Stomach (tissue), 19 donors: ENCODE measurements at places on chromosomes 11 and 22.

DNA sequence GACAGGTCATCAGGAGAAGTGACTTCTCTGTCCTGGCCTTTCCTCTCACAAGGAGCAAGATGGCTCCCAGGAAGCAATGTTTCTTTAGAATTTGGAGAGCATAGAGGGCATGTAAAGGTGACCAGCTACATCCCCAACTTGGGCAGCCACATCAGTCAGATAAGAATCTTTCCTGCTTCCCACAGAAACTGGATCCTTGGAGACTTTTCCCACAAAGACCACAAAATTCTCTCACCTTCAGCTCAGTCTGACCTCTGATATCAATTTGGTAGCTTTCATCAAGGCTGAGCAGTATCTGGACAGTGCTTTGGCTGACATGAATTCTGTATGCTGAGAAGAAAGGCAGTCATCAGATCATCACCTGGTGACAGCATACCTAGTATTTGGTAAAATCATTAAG, 23.3 kb upstream of the LRRC32 start:
- H3K27me3 ChIP-seq: no peaks in the 10 kb centered on the region
- no peak for DNase-seq
- no peaks in the 10 kb centered on the region for H3K36me3 ChIP-seq
- H3K4me3 ChIP-seq: no peak overlapping the region
- no peaks in the 10 kb centered on the region for H3K4me1 ChIP-seq

- H3K27me3 ChIP-seq: no peaks in the 10 kb centered on the region
- peaks cover 6% of the 10 kb centered on the region for H3K4me1 ChIP-seq
- H3K27ac ChIP-seq: no peak overlapping the region
- no peaks in the 10 kb centered on the region for H3K36me3 ChIP-seq
- no peak overlapping the region for H3K4me3 ChIP-seq
- peak; percentile 66 for DNase-seq
Observed at GRCh38 chr11:58788355-58789023, 56.0 kb downstream of the GLYATL2 start.

GRCh38 chr22:45905924-45906865, 70.8 kb downstream of the WNT7B start:
- H3K27ac ChIP-seq: no peak overlapping the region
- peaks cover 21% of the 10 kb centered on the region for H3K4me1 ChIP-seq
- no peaks in the 10 kb centered on the region for H3K36me3 ChIP-seq
- H3K27me3 ChIP-seq: peaks cover 3% of the 10 kb centered on the region
- H3K4me3 ChIP-seq: no peak overlapping the region
- peak; percentile 46 for DNase-seq

- no peak for DNase-seq
- peaks cover 33% of the 10 kb centered on the region for H3K4me1 ChIP-seq
- H3K4me3 ChIP-seq: no peak overlapping the region
- H3K27me3 ChIP-seq: no peaks in the 10 kb centered on the region
Observed at GRCh38 chr11:67347964-67348749, 5.2 kb downstream of the POLD4 start.

- H3K4me1 ChIP-seq: peaks cover 31% of the 10 kb centered on the region
- peaks cover 30% of the 10 kb centered on the region for H3K36me3 ChIP-seq
- no peak overlapping the region for H3K4me3 ChIP-seq
- H3K27me3 ChIP-seq: no peaks in the 10 kb centered on the region
- DNase-seq: no peak
- H3K27ac ChIP-seq: peak overlapping the region; percentile 93
Observed at GRCh38 chr11:1463056-1463455, 23.5 kb downstream of the MOB2 start.

- H3K27ac ChIP-seq: no peak overlapping the region
- no peaks in the 10 kb centered on the region for H3K36me3 ChIP-seq
- no peaks in the 10 kb centered on the region for H3K4me1 ChIP-seq
- H3K4me3 ChIP-seq: no peak overlapping the region
- peaks cover 97% of the 10 kb centered on the region for H3K27me3 ChIP-seq
Observed at GRCh38 chr22:50607659-50608020, 7.0 kb downstream of the MAPK8IP2 start.

DNA sequence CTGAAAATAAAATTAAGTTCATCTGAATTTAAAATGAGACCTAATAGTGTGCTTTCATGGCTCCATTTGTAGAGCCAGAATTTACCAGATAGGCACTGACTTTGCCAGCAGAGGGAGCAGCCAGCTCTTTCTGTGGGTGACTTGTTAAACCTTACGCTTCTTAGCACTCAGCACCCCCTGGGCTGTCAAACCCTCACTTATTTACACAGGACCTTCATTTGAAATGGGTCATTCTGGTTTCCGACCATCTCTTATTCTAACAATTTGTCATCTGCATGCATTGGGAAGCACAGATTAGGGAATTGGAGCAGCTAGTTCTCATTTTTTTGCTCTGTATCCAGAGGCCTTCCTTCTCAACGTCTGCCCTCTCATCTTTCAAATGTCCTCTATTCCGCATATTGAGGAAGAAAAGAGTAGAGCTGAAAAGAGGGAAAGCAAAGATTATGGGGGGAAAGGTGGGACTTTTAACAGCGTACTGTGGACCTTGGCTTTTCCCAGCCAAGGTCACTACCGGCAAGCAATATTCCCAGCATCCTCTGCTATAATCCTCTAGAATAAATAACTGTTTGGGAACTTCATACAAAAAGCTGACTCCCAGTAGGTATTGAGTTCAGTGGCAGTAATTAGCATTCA, 3.1 kb downstream of the ASRGL1 start:
- H3K4me1 ChIP-seq: peaks cover 36% of the 10 kb centered on the region
- no peaks in the 10 kb centered on the region for H3K36me3 ChIP-seq
- H3K4me3 ChIP-seq: no peak overlapping the region
- no peaks in the 10 kb centered on the region for H3K27me3 ChIP-seq

DNA sequence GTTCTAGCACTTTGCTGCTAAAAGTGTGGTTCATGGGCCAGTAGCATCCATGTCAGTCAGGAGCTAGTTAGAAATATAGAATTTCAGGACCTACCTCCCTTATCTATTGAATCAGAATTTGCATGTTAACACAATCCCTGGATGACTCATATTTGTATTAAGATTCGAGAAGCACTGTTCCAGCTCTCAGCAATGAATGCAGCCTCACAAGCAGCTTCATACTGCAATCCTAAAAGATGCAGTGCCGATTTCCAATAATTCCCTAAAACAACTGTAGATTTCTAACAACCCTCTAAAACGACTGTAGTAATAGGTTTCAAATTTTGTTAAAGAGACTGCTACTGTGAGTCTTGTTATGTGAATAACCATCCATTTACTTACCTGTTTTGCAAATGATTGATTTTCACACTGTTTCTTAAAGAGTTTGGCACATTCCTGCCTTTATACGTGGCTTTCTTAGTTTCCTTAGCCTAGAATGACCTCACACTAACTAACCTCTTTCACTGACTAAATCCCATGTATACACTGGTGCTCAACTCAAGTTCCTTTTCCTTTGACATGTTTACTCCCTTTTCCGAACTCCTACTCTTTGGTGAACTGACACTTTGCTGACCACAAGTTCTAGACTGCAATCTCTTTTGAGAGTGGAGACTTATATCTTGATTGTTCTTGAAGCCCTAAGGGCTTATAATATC, 511.8 kb downstream of the METTL15 start:
- H3K4me3 ChIP-seq: no peak overlapping the region
- H3K27ac ChIP-seq: no peak overlapping the region

GRCh38 chr11:12525466-12526055, 148.2 kb downstream of the PARVA start:
- H3K4me3 ChIP-seq: no peak overlapping the region
- no peaks in the 10 kb centered on the region for H3K27me3 ChIP-seq
- DNase-seq: no peak
- H3K36me3 ChIP-seq: peaks cover 16% of the 10 kb centered on the region
- H3K27ac ChIP-seq: no peak overlapping the region
- peaks cover 54% of the 10 kb centered on the region for H3K4me1 ChIP-seq

GRCh38 chr11:1171985-1172728, 14.4 kb downstream of the MUC5AC start:
- H3K4me1 ChIP-seq: no peaks in the 10 kb centered on the region
- H3K4me3 ChIP-seq: no peak overlapping the region
- H3K36me3 ChIP-seq: peaks cover 60% of the 10 kb centered on the region
- no peak for DNase-seq
- H3K27ac ChIP-seq: no peak overlapping the region
- H3K27me3 ChIP-seq: no peaks in the 10 kb centered on the region

- peaks cover 22% of the 10 kb centered on the region for H3K4me1 ChIP-seq
- no peak overlapping the region for H3K27ac ChIP-seq
- H3K4me3 ChIP-seq: no peak overlapping the region
- no peaks in the 10 kb centered on the region for H3K27me3 ChIP-seq
- H3K36me3 ChIP-seq: peaks cover 57% of the 10 kb centered on the region
Observed at GRCh38 chr11:111835665-111836064, 35.7 kb downstream of the ALG9 start.

DNA sequence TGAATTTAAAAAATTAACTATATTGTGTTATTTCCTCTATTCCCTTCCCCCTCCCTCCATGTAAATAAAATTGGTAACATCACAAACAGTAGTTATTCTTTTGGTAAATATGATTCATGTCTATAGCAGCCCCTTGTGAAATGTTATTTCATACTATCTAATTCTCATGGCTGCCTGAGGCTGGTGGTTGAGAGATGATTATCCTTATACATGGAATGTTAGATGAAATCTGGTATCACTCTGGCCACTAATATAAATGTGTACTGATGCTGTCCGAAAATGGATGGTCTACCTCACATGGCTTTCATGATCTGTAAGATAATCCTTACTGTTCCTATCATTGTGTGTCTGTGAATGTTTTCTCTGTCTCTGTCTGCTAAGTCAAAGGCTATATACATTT, 25.0 kb upstream of the EXPH5 start:
- DNase-seq: no peak
- no peaks in the 10 kb centered on the region for H3K4me1 ChIP-seq
- no peaks in the 10 kb centered on the region for H3K36me3 ChIP-seq
- no peak overlapping the region for H3K27ac ChIP-seq

GRCh38 chr11:1647901-1648652, 18.5 kb downstream of the KRTAP5-5 start:
- H3K4me1 ChIP-seq: peaks cover 3% of the 10 kb centered on the region
- H3K36me3 ChIP-seq: no peaks in the 10 kb centered on the region
- H3K27me3 ChIP-seq: peaks cover 2% of the 10 kb centered on the region
- no peak overlapping the region for H3K4me3 ChIP-seq

DNA sequence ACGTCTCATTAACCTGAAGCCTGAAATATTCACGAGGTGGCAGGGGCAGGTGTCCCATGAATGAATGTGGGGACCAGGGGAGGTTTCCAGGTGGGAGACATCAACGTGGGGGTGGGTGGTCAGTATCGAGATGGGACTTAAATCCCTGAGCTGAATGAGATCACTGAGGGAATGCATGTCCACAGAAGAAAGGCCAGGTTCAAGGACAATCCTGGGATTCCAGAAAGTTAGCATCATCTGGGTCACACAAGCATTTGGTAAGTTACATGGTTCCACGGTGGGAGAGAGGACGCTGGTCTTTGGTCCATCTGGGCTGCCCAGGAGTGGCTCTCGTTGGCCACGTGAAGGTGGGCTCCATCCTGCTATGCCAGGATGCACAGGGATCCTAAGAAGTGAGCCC, 22.7 kb upstream of the CCND1 start:
- no peak for DNase-seq
- H3K4me1 ChIP-seq: no peaks in the 10 kb centered on the region
- H3K36me3 ChIP-seq: no peaks in the 10 kb centered on the region
- no peak overlapping the region for H3K4me3 ChIP-seq
- H3K27me3 ChIP-seq: no peaks in the 10 kb centered on the region

DNA sequence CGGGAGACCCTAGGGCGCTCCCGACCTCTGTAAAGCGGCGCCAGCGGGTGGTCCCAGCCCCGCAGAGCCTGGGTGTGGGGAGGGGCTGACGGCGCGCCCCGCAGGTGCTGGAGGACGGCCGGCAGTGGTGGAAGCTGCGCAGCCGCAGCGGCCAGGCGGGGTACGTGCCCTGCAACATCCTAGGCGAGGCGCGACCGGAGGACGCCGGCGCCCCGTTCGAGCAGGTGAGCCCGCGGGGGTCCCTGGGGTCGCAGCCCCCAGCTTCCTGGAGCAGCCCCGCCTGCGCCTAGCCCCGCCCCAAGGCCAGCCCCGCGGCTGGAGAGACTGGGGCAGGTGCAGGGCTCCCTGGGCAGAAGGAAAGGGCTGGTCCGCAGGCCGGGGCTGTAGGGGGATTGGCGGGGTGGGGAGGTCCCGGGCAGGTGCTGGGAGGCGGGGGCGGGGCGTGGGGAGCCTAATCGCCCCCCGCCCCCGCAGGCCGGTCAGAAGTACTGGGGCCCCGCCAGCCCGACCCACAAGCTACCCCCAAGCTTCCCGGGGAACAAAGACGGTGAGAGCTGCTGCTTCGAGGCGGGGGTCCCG, 19.7 kb downstream of the EPS8L2 start:
- peak overlapping the region; percentile 71 for H3K27ac ChIP-seq
- H3K4me1 ChIP-seq: peaks cover 82% of the 10 kb centered on the region
- peak; percentile 55 for DNase-seq
- peaks cover 40% of the 10 kb centered on the region for H3K27me3 ChIP-seq
- peaks cover 16% of the 10 kb centered on the region for H3K36me3 ChIP-seq

- no peak overlapping the region for H3K27ac ChIP-seq
- no peaks in the 10 kb centered on the region for H3K27me3 ChIP-seq
Observed at GRCh38 chr11:6433998-6434660, 6.7 kb downstream of the HPX start.

GRCh38 chr11:124276081-124276480, 19.9 kb downstream of the OR8G5 start:
- no peaks in the 10 kb centered on the region for H3K27me3 ChIP-seq
- H3K27ac ChIP-seq: no peak overlapping the region
- H3K4me1 ChIP-seq: no peaks in the 10 kb centered on the region
- DNase-seq: peak; percentile 5

DNA sequence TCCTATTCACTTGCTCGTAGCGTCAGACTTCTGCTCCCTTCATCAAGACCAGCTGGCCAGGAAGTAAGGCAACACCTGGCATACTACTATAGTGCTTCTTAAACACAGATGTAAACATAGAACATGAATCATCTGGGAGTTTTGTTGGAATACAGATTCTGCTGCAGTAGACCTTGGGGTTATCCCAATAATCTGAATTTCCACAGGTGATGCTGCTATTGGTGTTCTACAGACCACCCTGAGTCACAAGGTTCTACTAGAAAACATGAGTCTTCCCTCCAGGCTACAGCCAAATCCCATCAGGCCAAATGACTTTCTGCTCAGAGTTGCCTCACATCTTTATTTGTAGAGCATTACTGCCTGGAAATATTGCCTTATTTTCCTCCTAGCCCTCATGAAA, 175.2 kb downstream of the NELL1 start:
- DNase-seq: peak; percentile 3
- no peaks in the 10 kb centered on the region for H3K4me1 ChIP-seq
- no peaks in the 10 kb centered on the region for H3K36me3 ChIP-seq
- H3K27ac ChIP-seq: no peak overlapping the region
- H3K27me3 ChIP-seq: no peaks in the 10 kb centered on the region
- H3K4me3 ChIP-seq: no peak overlapping the region

GRCh38 chr11:112523477-112523876, 262.8 kb upstream of the PLET1 start:
- H3K4me1 ChIP-seq: peaks cover 17% of the 10 kb centered on the region
- no peaks in the 10 kb centered on the region for H3K36me3 ChIP-seq
- no peak for DNase-seq

- H3K4me1 ChIP-seq: no peaks in the 10 kb centered on the region
- H3K27me3 ChIP-seq: no peaks in the 10 kb centered on the region
- H3K4me3 ChIP-seq: no peak overlapping the region
- H3K36me3 ChIP-seq: no peaks in the 10 kb centered on the region
Observed at GRCh38 chr11:15716550-15716949, 601.8 kb downstream of the INSC start.

GRCh38 chr11:2156416-2157182, 4.4 kb downstream of the INS start:
- no peak overlapping the region for H3K4me3 ChIP-seq
- DNase-seq: peak; percentile 86
- no peaks in the 10 kb centered on the region for H3K36me3 ChIP-seq
- peaks cover 4% of the 10 kb centered on the region for H3K4me1 ChIP-seq
- H3K27ac ChIP-seq: no peak overlapping the region
